Dermis blood vessel endothelial cell (primary cell): ENCODE measurements at places on chromosomes 6 and 20. TPM values are rescaled to one million over a fixed set of nuclear protein-coding genes. Genes with fewer than 3 reads are reported as not detected.

BPIFA1 gene
- total RNA-seq, result not detected in 2 replicates

DCDC2 gene
- 1.0 and 1.5 TPM in 2 replicates for total RNA-seq

TSBP1 gene
- total RNA-seq, result not detected in 2 replicates

DNMT3B gene
- total RNA-seq, result 2.9 and 5.5 TPM in 2 replicates

ANKEF1 gene
- 1.5 and 2.0 TPM in 2 replicates for total RNA-seq

SLC17A4 gene
- total RNA-seq, result not detected in 2 replicates

FUT9 gene
- total RNA-seq, result not detected in 2 replicates

CST4 gene
- not detected in 2 replicates for total RNA-seq

EDN1 gene
- total RNA-seq, result 247 and 438 TPM in 2 replicates

SLC17A1 gene
- 0.05 TPM in 1 of 2 replicates, not detected in the other for total RNA-seq

CPXM1 gene
- 0.34 and 0.37 TPM in 2 replicates for total RNA-seq

LIME1 gene
- total RNA-seq, result 3.4 and 3.7 TPM in 2 replicates

BTN1A1 gene
- total RNA-seq, result not detected in 2 replicates

BMP2 gene
- total RNA-seq, result 23.1 and 33.7 TPM in 2 replicates

MBOAT1 gene
- 15.3 and 22.0 TPM in 2 replicates for total RNA-seq

KHDRBS2 gene
- not detected in 2 replicates for total RNA-seq

RGL2 gene
- total RNA-seq, result 82.4 and 88.3 TPM in 2 replicates

SIRPG gene
- not detected in 2 replicates for total RNA-seq

CLPSL2 gene
- not detected in 2 replicates for total RNA-seq

AHCY gene
- total RNA-seq, result 95.6 and 136 TPM in 2 replicates

ZSWIM1 gene
- total RNA-seq, result 4.1 and 5.4 TPM in 2 replicates

AAR2 gene
- 29.8 and 31.7 TPM in 2 replicates for total RNA-seq

AURKA gene
- 12.4 and 66.3 TPM in 2 replicates for total RNA-seq

SMLR1 gene
- not detected in 2 replicates for total RNA-seq

BPIFB2 gene
- total RNA-seq, result not detected in 2 replicates

MYH7B gene
- total RNA-seq, result under 0.01 and 0.17 TPM in 2 replicates

RSPH9 gene
- total RNA-seq, result 0.23 and 0.34 TPM in 2 replicates

VSX1 gene
- not detected in 2 replicates for total RNA-seq

PARD6B gene
- total RNA-seq, result 0.28 and 0.85 TPM in 2 replicates

ME1 gene
- total RNA-seq, result 7.8 and 25.3 TPM in 2 replicates

CASS4 gene
- 0.05 and 0.17 TPM in 2 replicates for total RNA-seq

NHSL1 gene
- total RNA-seq, result 45.1 and 78.7 TPM in 2 replicates

PRL gene
- total RNA-seq, result not detected in 2 replicates

ECT2L gene
- not detected in 2 replicates for total RNA-seq
